ENCODE measurements at places on chromosomes 11 and 22.

DNA sequence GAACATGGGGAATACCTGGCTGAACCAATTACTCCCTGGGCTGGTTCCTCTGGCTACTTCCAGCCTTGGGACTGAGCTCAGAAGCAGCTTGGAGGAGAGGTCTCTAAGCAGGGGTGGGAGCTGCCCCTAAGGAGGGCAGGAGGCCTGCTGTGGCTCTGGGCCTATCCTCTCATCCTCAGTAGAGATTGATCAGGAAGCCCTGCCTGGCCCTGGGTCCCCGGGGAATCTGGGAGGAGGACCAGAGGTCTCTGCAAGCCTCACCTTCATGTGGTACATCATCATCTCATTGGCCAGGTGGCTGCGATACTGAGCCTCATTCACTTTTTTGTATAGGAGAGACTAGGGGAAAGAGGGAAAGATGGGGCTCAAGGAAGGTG, 91.1 kb downstream of the PDE2A start:
- no peak for DNase-seq

DNA sequence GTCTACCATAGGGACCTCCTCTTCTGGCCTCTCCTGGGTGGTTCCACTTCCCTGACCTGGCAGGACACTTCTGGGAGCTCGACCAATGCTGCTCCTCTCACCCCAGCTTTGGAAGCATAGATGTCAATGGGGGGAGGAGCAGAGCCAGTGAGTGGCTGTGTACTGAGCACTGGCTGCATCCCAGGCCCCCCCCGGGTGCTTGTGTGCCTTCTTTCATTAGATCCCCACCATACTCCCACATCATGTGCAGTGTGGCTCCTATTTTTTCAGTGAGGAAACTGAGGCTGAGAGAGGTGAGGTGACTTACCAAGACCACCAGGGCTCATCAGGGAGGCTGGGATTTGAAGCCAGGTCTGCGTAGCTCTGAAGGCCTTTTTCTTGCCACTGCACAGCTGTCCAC, 44.3 kb downstream of the LRRC32 start:
- no peak for DNase-seq

- DNase-seq = no peak
Measured at GRCh38 chr11:69697469-69697843, 6.4 kb downstream of the FGF19 start.

- DNase-seq = no peak
Measured at GRCh38 chr22:24695561-24696511, 78.7 kb downstream of the PIWIL3 start.

- no peak for DNase-seq
Measured at GRCh38 chr22:42317008-42317407, 46.6 kb upstream of the TCF20 start.

DNA sequence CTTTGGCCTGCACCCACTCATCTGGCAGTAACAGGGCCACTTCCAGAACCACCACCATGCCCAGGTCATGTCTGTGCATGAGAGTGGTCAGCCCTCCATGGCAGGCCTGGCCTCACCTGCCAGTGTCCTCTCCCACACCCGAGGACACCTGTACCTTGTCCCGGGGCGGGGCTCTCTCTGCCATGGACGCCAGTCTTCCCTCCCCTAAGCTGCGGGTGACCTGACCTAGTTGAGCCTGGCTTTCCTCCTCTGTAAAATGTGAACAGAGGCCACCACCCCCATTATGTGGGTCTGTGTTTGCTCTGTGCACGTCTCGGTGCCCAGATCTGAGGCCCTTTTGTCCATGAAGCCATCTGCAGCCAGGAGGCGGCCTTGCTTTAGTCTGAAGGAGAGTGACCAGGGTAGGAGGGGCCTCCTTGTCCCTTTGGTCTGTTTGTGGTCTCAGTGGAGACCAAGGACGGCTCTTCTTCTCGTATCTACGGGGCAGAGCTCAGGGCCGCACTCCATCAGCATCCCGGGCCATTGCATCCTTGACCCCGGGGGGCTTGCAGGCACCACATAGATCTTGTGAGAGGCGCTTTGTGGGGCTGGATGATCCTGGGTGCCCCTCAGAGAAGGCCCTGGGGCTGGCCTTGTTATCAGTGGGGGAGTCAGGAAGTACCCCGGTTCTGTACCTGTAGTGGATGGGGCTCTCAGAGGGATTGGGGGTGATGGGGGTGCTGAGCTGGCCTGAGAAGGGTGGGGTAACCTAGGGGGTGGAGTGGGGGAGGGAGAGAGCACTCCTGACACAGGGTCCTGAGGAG, 121.6 kb downstream of the KCNQ1 start:
- no peak for DNase-seq

DNA sequence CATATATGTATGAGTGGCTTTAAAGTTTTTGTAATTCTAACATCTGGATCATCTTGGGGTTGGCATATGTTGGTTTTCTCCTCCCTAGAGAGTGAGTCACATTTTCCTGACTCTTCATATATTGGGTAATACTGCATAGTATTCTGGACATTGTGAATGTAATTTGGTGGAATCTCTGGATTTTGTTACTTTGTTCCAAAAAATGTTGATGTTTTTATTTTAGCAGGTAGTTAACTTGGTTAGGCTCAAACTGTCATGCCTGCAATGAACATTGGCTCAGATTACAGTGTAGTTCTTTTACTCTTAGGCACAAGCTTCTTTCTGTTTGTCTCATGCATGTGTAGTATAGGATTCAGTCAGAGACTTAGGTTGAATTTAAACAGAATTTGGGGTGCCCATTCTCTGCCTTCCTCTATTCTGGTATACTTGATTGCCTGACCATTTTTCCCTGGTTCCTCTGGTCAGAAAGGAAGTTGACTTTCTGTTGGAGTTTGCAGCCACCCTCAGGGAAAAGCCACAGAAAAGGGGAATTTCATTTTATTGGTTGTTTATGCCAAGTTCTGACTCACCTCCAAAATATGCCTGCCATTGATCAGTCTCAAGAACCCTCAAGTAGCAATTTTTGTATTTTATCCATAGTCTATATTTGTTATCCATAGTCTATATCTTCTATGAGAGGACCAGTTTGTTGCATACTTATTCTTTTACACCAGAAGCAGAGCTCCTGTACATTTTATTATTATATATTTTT, 151.7 kb downstream of the UVRAG start:
- no peak for DNase-seq

DNA sequence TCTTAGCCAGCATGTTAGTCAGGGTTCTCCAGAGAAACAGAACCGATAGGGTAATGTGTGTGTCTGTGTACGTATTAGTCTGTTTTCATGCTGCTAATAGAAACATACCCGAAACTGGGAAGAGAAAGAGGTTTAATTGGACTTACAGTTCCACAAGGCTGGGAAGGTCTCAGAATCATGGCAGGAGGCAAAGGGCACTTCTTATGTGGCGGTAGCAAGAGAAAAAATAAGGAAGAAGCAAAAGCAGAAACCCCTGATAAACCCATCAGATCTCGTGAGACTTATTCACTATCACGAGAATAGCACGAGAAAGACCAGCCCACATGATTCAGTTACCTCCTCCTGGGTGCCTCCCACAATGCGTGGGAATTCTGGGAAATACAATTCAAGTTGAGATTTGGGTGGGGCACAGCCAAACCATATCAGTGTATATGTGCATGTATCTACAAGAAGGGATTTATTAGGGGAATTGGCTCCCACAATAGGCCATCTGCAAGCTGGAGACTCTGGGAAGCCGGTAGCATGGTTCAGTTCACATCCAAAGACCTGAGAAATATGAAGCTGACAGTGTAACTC, 173.7 kb upstream of the NECTIN1 start:
- no peak for DNase-seq

DNA sequence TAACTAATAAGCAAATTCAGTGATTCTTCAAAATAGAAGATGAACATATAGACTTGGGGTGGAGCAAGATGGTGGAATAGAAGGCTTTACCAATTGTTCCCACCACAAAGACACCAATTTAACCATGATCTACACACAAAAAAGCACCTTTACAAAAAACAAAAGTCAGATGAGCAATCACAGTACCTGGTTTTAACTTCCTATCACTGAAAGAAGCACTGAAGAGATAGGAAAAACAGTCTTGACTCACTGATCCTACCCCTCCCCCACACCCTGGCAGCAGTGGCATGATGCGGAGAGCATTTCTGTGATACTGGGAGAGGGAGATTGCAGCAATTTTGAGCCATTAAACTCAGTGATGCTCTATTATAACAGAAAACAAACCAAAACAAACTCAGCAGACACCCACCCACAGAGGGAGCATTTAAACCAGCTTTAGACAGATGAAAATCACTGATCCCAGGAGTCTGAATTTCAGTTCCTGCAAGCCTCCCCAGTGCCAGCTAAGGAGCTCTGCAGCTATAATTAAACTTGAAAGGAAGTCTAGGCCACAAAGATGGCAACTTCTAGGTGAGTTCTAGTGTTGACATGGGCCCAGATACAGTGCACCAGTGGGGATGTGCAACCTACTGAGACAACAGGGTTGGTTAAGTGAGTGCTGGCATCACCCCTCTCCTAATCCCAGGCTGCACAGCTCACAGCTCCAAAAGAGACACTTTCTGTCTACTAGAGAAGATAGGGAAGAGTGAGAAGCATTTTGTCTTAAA, 161.8 kb upstream of the GRIA4 start:
- no peak for DNase-seq

DNA sequence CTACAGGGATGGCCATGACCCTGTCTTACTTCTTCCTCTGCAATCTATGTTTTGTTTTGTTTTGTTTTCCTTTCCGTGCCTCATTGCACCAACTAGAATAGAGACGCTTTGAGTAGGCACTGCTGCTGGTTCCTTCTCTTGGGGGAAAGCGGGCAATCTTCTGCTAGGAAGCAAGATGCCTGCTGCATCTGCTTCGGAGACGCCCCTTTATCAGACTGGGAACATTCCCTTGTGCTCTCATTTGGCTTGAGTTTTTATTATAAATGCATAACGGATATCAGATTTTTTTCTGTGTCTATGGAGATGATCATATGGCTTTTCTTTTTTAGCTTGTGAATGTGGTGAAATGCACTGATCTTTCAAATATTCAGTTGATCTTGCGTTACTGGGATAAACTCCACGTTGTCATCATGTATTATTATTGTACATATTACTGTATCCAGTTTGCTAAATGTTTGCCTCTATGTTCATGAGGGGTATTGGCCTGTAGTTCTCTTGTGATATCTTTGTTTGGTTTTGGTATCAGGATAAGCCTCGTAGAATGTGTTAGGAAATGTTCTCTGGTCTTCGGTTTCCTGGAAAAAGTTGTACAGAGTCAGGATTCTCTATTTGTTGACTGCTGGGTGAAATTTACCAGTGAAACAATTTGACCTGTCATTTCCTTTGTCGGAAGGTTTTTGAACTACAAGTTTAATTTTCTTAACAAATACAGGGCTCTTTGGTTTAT, 23.4 kb upstream of the KRTAP5-6 start:
- no peak for DNase-seq

- no peak for DNase-seq
Measured at GRCh38 chr11:76147106-76147740, 59.1 kb downstream of the WNT11 start.

DNA sequence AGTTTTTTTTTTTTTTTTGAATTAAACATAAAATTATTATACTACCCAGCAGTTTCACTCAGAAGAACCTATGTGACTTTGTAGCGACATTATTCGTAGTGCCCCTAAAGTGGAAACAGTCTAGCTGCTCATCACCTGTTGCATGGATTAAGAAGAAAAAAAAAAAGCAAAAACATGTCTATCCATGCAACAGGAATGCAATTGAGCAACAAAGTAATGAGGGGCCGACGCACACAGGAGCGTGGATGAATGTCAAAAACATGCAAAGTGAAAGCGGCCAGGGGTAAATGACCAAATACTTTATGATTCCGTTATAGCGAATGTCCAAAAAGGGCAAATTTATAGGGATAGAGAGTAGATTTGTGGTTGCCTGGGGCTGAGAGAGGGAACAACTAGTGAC, 16.3 kb downstream of the MYO18B start:
- no peak for DNase-seq
